ENCODE measurements at places on chromosomes 13 and 19.

GRCh38 chr19:29329460-29330134 is 116.6 kb upstream of the UQCRFS1 start:
- DNase-seq, result no peak

GRCh38 chr13:83221813-83222241 is 660.4 kb downstream of the SLITRK1 start:
- DNase-seq, result no peak

DNA sequence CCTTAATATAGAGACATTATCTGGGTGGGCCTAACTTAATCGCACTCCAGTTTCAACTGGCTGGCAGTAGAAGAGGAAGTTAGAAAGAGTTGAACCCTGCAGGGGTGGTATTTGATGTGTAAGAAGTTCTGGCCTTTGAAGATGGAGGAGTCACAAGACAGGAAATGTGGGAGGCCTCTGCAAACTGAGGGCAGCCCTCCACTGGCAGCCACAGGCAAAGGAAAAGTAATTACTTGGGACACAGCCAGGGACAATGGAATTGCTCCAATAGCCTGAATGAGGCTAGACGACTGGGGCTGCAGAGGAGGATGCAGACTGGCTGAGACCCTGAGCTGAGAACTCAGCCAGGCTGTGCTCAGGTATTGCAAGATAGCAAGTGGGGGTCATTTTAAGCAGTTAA is 703.3 kb upstream of the ARGLU1 start:
- no peak for DNase-seq

- peak; percentile 50 for DNase-seq
These were observed 2.4 kb downstream of the SPART start for GRCh38 chr13:36343766-36344165.

DNA sequence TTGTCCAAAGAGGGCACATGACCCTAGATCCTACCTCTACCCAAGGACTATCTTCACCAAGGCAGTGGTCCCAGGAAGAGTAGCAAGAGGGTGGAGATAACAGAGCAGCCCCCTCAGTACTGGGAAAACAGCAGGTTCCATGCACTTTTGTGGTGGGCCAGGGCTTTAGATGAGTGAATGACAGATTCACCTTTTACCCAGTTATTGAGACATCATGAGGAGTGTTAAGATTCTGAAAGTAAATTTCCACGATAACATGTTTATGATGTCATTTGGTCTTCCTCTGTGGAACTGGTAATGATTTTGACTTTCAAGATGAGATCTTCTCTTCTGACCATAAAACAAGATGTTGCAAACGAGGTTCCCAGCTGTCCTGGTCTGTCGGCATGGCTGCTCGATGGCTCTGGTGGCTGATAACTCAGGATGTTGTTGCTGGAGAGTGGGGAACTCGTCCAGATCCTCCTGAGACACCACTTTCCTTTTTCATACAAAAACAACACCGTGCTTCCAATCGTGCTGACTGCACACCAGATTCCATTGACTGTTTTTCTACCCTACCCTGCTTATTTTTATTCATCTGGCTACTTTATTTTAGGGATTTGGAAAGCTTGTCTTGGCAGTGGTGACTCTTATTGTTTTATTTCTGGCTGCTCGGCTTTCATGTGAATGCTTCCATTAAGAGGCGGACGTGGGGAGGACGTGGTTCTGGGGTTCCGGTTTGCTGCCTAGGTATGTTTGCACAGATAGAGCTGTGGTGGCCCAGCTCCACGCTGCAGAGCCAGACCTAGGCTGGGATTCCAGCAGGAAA is 88.5 kb downstream of the LRCH1 start:
- no peak for DNase-seq

- DNase-seq, result no peak
These were observed 23.1 kb upstream of the PDX1 start for GRCh38 chr13:27896726-27897125.

DNA sequence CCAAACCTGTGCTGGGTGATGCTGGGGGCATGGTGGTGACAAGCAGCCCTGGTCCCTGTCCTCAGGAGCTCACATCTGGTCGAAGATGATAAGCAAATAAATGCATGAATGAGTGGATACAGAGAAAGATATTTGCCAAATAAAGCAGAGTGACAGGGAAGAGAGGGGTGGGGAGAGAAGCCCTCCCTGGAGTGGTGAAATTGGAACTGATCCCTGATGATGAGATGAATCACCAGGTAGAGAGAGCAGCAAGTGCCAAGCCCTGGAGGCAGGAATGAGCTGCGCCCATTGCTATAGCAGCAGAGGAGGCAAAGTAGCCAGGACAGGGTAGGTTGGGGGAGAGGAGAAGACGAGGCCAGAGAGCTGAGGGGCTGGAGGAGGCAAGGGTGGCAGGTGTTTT is 13.7 kb downstream of the FXYD5 start:
- DNase-seq, result no peak
